Fibroblast of lung (primary cell): ENCODE measurements at places on chromosomes 2 and 18. TPM values are rescaled to one million over a fixed set of nuclear protein-coding genes. Genes with fewer than 3 reads are reported as not detected.

Gene SPP2
- total RNA-seq, result not detected in 2 replicates

Gene SERPINB4
- total RNA-seq, result not detected in 2 replicates

Gene GPN1
- total RNA-seq, result 29.5 and 34.5 TPM in 2 replicates

Gene NYAP2
- total RNA-seq, result under 0.01 TPM in 1 of 2 replicates, not detected in the other

Gene ACVR1C
- total RNA-seq, result 0.26 and 0.83 TPM in 2 replicates

Gene CCDC102B
- 35.3 and 68.6 TPM in 2 replicates for total RNA-seq

Gene DYTN
- total RNA-seq, result not detected in 2 replicates

Gene GPR45
- not detected in 2 replicates for total RNA-seq

Gene APCDD1
- total RNA-seq, result 4.9 and 17.3 TPM in 2 replicates

Gene OSR1
- total RNA-seq, result 13.4 and 17.7 TPM in 2 replicates

Gene FOXI3
- not detected in 2 replicates for total RNA-seq

GRCh38 chr2:196131384-196131937, 39.9 kb downstream of the STK17B start:
- no peak overlapping the region for H3K27ac ChIP-seq
- no peaks in the 10 kb centered on the region for H3K4me1 ChIP-seq
- DNase-seq, result peak; percentile 32
- no peak overlapping the region for H3K4me3 ChIP-seq
- H3K27me3 ChIP-seq, result no peaks in the 10 kb centered on the region

- H3K27me3 ChIP-seq, result no peaks in the 10 kb centered on the region
- DNase-seq, result no peak
- no peaks in the 10 kb centered on the region for H3K36me3 ChIP-seq
- H3K4me1 ChIP-seq, result no peaks in the 10 kb centered on the region
- H3K4me3 ChIP-seq, result no peak overlapping the region
Observed at GRCh38 chr2:23342075-23342474, 42.9 kb upstream of the KLHL29 start.

DNA sequence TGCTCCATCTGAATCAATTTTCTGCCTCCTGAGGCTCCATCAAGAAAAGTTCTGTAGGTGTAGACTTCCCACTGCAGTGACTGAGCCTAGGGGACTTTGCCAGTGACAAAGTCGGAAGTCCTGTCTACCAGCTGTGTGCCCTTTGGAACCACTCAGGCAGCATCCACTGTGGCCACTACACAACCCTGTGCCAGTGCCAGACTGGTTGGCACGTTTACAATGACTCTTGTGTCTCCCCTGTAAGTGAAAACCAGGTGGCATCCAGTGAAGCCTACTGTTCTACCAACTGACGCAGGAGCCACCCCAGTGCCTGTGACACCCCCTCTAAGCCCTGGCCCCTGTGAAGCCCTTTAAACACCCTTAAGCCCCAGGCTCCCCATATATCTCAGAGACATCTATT, 132.1 kb upstream of the SERPINE2 start:
- H3K36me3 ChIP-seq, result no peaks in the 10 kb centered on the region
- no peak overlapping the region for H3K27ac ChIP-seq
- H3K4me1 ChIP-seq, result no peaks in the 10 kb centered on the region
- no peak overlapping the region for H3K4me3 ChIP-seq
- no peaks in the 10 kb centered on the region for H3K27me3 ChIP-seq

GRCh38 chr18:27599202-27599829, 414.2 kb upstream of the CHST9 start:
- no peaks in the 10 kb centered on the region for H3K36me3 ChIP-seq
- peak; percentile 34 for DNase-seq
- no peak overlapping the region for H3K27ac ChIP-seq

DNA sequence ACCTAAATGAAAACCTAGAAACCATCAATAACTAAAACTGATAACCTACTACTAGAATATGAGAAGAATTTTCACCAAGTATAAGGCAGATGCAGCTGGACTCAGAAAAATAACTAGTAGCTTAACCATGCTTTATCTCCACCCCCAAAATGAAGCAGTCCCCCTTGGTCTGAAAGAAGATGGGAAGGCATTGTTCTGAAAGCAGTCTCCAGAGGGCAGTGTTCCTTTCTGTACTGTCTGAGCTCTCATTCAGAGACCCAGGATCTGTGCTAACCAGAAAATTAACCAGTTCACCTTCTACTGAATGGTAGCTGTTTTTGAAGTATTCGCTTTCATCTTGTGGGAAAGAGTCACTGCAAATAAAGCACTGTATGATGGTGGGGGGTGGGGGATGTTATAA, 273.0 kb downstream of the PDE11A start:
- H3K4me1 ChIP-seq, result no peaks in the 10 kb centered on the region
- no peak overlapping the region for H3K4me3 ChIP-seq
- H3K36me3 ChIP-seq, result no peaks in the 10 kb centered on the region
- peak; percentile 30 for DNase-seq
- H3K27ac ChIP-seq, result no peak overlapping the region

DNA sequence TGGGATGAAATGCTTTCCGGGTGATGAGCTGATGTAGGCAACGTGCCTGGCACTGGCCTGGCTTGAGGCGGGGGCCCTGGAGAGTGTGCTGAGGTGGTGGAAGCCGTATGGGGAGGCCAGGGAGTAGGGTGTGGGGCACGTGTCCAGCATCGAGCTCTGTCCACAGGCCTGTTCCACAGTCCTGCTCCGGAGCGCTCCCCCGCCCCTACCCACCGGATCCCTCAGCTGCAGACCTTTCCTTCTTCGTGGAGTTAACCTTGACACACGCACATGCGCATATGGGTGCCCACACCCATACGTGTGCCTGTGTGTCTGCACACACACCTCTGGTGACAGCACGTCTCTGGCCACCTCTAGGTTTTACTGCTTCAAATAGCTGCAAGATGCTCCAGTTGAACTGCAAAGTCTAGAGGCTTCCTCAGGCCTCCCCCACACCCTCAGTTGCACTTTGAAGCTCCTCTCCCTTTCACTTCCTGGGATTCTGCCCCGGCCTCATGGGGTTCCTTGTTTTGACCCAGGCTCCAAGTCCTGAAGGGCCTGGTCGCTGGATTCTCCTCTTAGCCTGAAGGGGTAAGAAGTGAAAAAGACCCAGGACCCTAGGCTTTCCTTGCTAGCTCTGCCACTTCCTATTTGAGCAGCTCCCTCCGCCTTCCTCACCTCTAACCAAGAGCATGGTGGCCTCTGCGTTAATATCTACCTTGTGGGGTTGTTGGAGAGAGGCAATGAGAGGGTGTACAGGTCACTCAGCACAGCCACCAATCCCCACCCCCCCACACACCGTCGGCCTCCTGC, 49.5 kb downstream of the INHBB start:
- peaks cover under 1% of the 10 kb centered on the region for H3K27me3 ChIP-seq
- H3K4me3 ChIP-seq, result no peak overlapping the region
- no peaks in the 10 kb centered on the region for H3K4me1 ChIP-seq

DNA sequence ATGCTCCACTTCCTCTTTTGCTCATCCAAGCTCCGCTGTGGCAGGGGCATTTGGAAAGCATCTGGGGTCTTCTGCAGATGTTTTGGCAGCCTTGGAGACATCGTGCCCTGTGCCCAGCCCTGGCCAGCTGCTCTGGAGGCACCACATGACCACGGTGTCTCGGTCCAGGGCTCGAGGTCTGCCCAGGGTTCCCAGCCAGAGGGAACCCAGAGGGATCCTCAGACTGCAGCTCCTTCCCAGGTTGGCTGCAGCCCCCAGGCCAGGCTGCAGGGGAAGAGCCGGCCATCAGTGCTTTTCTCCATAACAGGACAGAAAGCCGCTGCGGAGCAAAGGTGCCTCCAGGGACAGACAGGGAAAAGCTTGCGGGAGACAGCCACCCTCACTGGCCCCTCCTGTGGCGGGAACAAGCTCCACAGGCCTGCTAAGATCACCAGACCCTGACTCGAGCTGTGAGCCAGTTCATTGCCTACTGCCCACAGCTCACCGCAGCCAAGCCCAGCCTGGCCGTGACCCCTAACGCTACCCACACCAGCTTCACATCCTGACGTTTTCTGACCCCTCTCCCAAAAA, 74.7 kb downstream of the SMAD7 start:
- peaks cover 6% of the 10 kb centered on the region for H3K4me1 ChIP-seq
- no peak for DNase-seq
- H3K27me3 ChIP-seq, result no peaks in the 10 kb centered on the region
- no peaks in the 10 kb centered on the region for H3K36me3 ChIP-seq
- no peak overlapping the region for H3K27ac ChIP-seq
- no peak overlapping the region for H3K4me3 ChIP-seq

DNA sequence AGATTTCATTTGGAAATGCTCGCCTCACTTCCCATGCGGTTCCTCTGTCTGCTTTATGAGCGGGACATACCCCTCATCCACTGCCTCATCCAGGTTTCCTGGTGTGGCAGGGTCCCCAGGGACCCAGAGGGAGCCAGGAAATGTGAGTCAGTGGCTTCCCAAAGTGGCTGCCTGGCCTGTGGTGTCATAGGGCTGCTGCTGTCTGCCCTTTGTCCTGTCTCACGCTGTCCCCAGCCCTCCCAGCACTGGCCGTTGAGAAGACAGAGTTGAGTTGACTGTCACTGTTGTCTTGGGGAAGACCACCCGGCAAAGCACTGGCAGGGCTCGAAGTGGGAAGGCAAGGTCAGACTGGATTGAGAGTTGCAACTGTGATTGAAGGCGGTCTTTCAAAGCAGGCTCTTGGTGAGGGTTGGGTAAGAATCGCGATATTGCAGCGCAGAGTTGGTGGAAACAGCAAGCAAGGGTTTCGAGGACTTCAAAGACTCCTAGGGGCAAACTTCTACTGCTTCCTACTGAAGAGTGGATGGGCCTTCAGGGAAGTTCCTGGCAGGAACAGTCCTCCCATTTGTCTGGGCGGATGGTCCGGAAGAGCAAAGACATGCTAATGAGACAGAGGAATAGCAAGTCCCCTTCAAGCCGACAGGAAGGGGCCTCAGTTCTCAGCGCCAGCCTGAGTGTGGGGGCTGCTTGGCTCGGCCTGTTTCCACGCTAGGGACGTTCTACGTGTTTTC, 33.9 kb downstream of the RAB31 start:
- no peak overlapping the region for H3K27ac ChIP-seq
- no peak for DNase-seq
- H3K27me3 ChIP-seq, result no peaks in the 10 kb centered on the region
- no peak overlapping the region for H3K4me3 ChIP-seq
- no peaks in the 10 kb centered on the region for H3K36me3 ChIP-seq

GRCh38 chr2:203646266-203646864, 60.1 kb upstream of the CD28 start:
- peaks cover 10% of the 10 kb centered on the region for H3K4me1 ChIP-seq
- H3K36me3 ChIP-seq, result no peaks in the 10 kb centered on the region
- H3K27ac ChIP-seq, result no peak overlapping the region
- DNase-seq, result no peak
- no peak overlapping the region for H3K4me3 ChIP-seq

- no peak overlapping the region for H3K4me3 ChIP-seq
- no peaks in the 10 kb centered on the region for H3K36me3 ChIP-seq
- no peak for DNase-seq
- H3K27ac ChIP-seq, result no peak overlapping the region
- peaks cover 3% of the 10 kb centered on the region for H3K4me1 ChIP-seq
Observed at GRCh38 chr2:205849136-205849535, 166.8 kb downstream of the NRP2 start.

DNA sequence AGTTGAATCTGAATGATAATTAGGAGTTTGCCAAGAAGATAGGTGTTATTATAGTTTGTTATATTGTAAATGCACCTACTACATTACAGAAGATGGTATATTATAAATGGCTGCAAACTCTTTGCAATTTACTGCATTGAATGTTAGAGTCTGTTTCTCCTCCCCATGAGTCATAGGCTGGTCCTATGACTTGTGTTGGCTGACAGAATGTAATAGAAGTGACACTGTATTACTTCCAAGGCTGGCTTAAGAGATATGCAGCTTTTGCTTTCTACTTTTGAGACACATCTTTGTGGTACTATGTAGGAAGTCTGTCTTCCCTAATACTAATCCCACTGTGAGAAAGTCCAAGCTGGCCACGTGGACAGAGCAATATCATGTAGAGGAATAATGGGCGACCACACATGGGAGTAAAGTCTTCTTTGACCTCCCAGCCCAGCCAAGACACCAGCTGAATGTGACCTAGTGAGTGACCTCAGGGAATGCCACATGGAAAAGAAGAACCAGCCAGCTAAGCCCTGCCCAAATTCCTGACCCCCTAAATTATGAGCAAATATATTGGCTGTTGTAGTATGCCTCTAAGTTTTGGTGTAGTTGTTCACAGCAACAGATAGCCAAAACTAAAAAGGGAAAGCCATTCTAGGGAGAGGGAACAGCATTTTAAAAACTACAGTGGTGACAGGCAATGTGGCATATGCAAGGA, 6.8 kb upstream of the DDX1 start:
- H3K4me3 ChIP-seq, result no peak overlapping the region
- H3K27ac ChIP-seq, result no peak overlapping the region
- no peaks in the 10 kb centered on the region for H3K4me1 ChIP-seq
- peak; percentile 18 for DNase-seq
- no peaks in the 10 kb centered on the region for H3K27me3 ChIP-seq
- no peaks in the 10 kb centered on the region for H3K36me3 ChIP-seq

DNA sequence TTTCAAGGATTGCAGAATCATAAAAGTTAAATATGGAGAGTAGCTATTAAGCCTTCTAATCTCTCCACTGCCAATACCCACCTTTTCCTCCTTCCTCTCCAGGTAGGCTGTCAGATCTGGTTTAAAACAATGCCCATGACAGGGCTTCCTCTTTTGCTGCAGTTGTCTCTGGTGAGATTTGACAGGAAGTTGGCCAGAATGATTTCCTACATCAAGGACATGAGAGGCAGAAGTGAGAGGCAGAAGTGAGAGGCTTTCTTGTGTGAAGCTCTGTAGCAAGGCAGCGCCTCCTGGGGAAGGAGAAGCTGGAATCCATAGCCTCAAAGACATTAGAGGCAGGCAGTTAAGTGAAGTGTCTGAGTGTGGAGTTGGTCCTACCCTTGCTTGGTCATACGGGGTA, 385.7 kb downstream of the HRH4 start:
- H3K27me3 ChIP-seq, result peaks cover 3% of the 10 kb centered on the region
- H3K27ac ChIP-seq, result no peak overlapping the region
- no peak for DNase-seq
- H3K36me3 ChIP-seq, result no peaks in the 10 kb centered on the region

GRCh38 chr18:49186242-49186641, 235.5 kb upstream of the SMAD7 start:
- H3K4me3 ChIP-seq, result no peak overlapping the region
- no peak overlapping the region for H3K27ac ChIP-seq
- H3K4me1 ChIP-seq, result peaks cover 5% of the 10 kb centered on the region
- no peak for DNase-seq

GRCh38 chr2:160380611-160381010, 113.0 kb downstream of the RBMS1 start:
- no peaks in the 10 kb centered on the region for H3K36me3 ChIP-seq
- H3K27ac ChIP-seq, result peak overlapping the region; percentile 87
- no peak for DNase-seq
- H3K4me3 ChIP-seq, result no peak overlapping the region
- H3K27me3 ChIP-seq, result no peaks in the 10 kb centered on the region
- H3K4me1 ChIP-seq, result peaks cover 26% of the 10 kb centered on the region

- H3K36me3 ChIP-seq, result no peaks in the 10 kb centered on the region
- DNase-seq, result no peak
- H3K4me1 ChIP-seq, result no peaks in the 10 kb centered on the region
- H3K4me3 ChIP-seq, result no peak overlapping the region
- no peaks in the 10 kb centered on the region for H3K27me3 ChIP-seq
- H3K27ac ChIP-seq, result no peak overlapping the region
Observed at GRCh38 chr2:102983786-102984185, 222.0 kb downstream of the TMEM182 start.
